ENCODE measurements at places on chromosomes 13 and 19.
A peak's percentile ranks its signal among the peaks of the same experiment; 100 is the strongest.

DNA sequence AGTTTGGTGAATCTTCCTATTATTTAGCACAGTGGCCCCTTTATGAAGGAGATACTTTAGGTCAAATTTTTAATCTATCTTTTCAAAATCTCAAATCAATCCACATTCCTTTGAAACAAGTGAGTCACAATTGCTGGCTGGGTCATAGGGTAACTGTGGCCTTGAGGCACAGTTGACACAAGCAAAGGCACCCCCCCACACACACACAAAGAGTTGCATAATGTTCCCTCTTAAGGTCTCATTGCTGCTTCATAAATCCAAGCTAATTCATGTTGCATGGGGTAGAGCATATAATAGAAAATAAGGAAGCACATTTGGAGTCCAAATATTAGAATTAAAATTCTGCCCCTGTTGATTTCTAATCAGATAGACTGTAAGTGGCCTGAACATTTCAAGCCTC is 171.5 kb downstream of the DLEU7 start:
- DNase-seq, result no peak

DNA sequence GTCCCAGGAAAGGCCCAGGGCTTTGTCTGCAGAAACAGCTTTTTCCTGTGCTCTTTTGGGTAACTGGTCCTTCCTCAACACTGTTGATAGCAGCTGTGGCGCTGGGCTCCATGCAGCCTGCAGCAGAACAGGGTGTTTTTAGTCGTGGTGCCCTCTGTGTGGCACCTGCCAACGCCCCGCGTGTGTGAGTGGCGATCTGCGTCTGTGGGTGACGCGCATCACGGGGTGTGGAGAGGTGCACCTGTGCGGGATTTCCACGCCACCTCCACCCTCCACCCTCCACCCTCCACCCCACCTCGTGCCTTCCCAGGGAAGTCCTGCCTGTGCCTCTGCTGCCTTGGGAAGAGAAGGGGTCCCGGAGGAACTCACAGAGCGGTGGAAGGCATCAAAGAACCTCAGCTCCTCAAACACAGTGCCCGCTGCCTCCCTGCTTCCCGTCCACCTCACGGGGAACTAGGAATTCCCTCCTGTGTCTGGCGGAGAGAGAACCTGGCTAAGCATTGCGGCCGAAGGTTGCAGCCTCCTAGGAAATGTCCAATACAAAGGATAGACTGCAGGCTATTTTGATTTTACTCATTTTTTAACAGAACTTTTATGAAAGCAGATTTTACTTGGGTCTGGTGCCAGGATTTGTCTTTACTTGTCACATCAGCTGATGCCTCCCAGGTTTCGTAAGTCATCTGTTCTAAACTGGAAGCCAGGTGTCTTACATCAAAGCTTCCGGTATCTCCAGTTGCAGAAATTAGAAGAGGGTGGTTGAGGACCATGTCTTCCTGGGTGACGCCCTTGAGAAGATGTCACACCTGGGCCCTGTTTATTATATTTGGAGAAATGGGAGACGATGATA is 84.0 kb downstream of the ATP11A start:
- no peak for DNase-seq

DNA sequence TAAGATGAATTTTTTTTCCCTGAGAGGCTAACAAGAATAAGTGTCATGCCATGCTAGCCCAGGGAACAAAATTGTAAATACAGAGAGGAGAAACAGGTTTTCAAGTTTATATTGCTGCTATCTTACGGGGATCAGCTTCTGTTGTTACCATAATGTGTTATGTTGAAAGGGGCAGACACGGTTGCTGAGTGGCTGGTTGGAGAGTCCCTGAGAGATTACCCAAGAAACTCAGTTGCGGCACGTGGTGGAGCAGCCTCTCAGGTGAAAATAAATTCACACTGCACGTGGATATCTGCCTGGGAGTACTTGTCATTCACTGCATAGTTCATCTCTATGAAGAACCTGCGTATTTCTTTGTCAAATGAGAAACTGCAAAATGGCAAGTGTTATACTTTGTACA is 293.6 kb downstream of the TDRD3 start:
- no peak for DNase-seq

GRCh38 chr19:11378319-11379189 is 4.1 kb downstream of the SWSAP1 start:
- no peak for DNase-seq

- DNase-seq, result peak; percentile 25
These were observed 6.8 kb downstream of the NAPA start for GRCh38 chr19:47507924-47508553.

GRCh38 chr13:30832845-30833332 is 73.2 kb upstream of the MEDAG start:
- peak; percentile 44 for DNase-seq

DNA sequence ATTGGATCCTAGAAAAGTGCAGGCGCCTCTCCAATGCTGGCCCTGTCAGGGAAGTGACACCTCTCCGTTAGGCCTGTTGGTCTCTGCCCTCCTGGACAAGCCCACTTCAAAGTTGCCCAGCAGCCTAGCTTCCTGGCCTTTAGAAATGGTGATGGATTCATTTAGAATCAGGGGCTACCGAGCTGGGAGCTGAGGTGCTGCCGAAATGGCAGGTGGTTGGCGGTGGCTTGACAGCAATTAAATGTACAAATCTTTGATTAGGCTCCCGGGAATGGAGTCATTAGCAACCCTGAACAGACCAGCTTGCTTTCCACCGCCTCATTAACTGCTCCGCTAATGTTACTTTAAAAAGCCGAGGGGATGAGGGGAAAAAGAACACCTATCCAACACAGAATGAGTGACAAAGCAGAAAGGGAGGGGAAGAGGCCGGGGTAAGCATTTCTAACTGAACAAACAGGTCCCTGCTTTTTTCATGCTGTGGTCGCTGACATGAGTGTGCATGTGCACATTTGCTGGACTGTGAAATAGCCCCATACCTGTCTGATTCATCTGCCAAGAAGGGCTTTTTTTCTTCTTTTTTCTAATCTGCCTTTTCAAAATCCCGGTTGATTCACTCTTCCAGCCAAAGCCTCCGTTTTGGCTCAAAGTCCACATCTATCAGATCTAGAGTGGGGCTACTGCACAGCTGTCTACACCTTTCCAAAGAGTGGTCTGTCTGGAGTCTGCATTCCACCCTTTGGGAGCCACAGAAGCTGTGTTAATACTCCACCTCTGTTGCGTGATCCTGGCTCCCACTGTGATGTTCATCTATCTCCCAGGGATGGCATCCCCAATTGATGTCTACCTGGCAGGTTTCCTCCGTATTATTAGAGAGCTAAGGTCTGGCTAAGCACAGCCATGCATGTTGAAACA is 431.9 kb downstream of the COG6 start:
- peak; percentile 55 for DNase-seq

- DNase-seq, result no peak
These were observed 28.5 kb downstream of the GSX1 start for GRCh38 chr13:27820524-27821482.

DNA sequence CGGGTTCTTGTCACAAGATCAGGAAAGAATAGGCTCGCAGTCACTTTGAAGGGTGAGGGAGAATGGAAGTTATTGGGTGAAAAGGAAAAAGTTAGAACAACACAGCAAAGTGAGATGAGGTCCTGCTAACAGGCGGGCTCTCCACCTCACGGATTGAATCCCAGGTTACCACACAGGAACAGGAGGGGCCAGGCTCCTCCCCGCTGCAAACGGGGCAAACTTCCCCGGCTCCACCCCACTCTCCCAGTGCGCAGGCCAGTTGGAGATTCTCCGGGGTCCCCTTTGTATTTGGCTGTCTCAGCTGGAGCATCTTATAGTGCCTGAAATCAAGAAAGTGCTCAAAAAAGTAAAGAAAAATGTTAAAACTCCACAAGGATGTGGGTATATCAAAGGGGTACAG is 78.3 kb upstream of the IPO5 start:
- no peak for DNase-seq

GRCh38 chr13:93851236-93851635 is 624.6 kb downstream of the GPC6 start:
- DNase-seq, result no peak

DNA sequence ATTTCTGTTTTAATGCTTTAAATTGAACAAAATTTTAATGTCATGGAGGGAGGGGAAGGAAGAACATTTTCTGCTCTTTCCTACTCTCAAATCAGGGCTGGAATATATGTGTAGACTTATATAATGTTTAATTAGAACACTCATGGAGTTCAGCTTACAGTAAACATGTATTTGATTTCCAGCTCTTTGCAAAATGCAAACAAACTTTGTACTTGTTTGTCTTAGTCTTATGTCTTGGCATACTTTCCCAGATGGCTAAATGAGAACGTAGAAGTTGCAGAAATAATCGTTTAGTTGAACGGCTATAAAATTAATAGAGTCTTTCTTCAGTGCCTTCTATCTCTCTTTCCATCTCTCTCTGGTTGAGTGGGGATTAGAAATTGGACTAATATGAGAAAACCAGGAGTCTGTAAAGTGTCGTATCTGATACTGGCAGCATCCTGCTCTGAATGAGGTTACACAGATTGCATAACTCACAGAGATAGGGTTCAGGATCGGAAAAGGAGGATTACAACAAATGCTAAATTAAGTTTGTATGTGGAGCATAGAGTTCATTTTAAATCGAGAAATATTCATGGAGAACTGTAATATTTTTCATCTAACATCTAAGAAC is 82.3 kb downstream of the FGF9 start:
- no peak for DNase-seq

DNA sequence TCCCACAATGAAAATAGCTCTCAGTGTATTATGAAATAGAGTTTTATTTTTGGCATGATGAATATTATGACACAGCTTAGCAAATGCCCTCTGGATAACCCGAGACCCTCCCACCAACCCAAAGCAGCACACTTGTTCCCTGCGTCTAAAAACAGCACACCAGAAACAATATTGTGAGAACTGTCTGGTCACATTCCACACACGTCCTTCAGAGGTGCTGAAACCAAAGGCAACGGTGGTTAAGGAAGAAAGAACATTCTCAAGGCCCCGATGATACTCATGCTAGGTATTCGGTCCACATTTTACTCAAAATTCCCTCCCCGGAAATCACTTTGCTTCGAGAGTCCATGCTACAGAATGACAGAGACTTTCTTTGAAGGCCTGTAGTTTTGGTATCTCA is 156.7 kb downstream of the SLC7A1 start:
- DNase-seq, result no peak

DNA sequence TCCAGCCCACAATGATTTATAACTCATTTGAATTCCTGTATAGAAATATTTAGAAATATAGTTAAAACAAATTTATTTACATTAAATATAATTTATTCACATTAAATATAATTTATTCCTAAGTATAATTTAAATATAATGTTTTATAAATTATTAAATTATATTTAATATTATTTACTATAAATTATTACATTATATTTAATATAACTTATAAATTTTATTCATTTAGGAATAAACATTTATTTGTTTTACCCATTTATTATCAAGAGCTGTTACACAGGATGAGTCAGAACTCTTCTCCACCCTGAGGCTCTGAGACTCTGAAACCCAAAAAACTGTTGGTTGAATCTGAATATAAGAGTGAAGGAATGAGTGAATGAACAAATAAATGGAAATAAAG is 170.9 kb upstream of the OBI1 start:
- no peak for DNase-seq

DNA sequence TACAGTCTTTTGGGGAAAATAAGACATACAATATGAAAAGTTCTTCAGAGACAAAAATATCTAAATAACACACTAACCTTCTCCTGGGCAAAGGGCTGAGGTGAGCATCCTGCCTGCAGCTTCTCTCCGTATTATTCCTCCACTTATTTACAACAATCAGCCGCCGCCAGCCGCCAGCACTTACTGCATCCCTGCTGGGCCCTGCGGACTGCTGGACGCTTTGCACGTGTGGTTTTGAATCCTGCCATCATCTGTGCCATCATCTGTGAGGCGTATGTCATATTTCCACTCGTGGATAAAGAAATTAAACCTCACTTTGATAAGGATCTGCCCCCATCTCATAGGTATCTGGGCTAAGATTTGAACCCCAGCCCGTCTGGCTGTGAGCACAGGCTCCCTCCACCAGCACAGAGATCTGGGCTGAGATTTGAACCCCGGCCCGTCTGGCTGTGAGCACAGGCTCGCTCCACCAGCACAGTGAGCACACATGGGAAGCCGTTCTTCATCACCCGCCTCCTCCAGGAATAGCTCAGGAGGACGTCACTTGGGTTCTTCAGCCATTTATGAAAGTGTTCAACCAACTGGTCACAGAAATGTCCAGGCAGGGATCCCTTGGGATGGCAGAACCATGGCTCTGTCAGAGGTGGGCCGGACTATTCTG is 35.2 kb upstream of the TUBGCP3 start:
- no peak for DNase-seq

- no peak for DNase-seq
These were observed 424.4 kb downstream of the FGF14 start for GRCh38 chr13:101977475-101977874.

- DNase-seq, result no peak
These were observed 26.4 kb upstream of the EIF3G start for GRCh38 chr19:10146142-10146541.

GRCh38 chr19:43636121-43636683 is 3.4 kb downstream of the CADM4 start:
- DNase-seq, result no peak

GRCh38 chr13:26050568-26051230 is 1.1 kb downstream of the SHISA2 start:
- DNase-seq, result peak; percentile 51

- no peak for DNase-seq
These were observed 45.4 kb downstream of the ZIC5 start for GRCh38 chr13:99926014-99926731.

- no peak for DNase-seq
These were observed 15.9 kb downstream of the ZNF83 start for GRCh38 chr19:52622261-52622660.

GRCh38 chr13:101331731-101332130 is 84.6 kb downstream of the NALCN start:
- no peak for DNase-seq

DNA sequence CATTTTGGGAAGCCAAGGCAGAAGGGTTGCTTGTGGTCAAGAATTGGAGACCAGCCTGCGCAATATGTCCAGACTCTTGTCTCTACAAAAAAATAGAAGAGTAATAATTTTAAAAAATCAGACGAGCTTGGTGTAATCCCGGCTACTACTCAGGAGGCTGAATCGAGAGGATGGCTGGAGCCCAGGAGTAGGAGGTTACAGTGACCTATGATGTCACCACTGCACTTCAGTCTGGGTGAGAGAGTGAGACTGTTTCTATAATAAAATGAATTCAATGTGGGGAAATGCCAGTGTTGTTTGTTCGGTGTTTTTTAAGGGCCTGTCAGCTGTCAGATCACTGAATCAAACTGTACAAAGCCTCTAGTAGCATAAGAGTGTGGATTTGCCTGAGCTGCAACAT is 1.2 kb upstream of the FBXL3 start:
- DNase-seq, result no peak

- DNase-seq, result peak; percentile 92
These were observed 87.4 kb upstream of the UBL3 start for GRCh38 chr13:29937841-29938240.

- DNase-seq, result no peak
These were observed 257.5 kb downstream of the MAB21L1 start for GRCh38 chr13:35219021-35219420.
